ENCODE measurements at places on chromosomes 6 and 20.

- DNase-seq = no peak
Observed at GRCh38 chr20:15515691-15516090, 1057.6 kb downstream of the KIF16B start.

DNA sequence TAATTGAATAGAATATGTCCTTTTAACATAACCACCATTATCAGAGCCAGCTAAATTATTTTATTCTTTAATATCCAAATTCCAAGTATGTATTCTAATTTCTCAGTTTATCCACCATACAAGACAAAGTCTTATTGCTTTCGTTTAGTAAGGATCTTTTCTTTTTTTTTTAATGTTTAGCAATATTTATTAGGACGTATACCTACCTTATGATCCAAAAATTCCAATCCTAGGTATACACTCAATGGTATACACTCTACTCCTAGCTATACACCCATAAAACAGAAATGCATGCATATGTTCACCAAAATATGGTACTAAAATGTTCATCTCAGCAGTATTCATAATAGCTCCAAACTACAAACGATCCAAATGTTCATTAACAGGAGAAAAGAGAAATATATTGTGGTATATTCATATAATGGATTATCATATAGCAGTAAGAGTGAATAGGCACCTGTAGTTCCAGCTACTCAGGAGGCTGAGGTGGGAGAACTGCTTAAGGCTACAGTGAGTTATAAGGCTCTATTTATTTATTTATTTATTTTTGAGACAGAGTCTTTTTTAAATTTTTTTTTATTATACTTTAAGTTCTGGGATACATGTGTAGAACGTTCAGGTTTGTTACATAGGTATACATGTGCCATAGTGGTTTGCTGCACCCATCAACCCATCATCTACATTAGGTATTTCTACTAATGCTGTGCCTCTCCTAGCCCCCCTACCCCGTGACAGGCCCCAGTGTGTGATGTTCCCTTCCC is 17.3 kb downstream of the TNFAIP3 start:
- DNase-seq = no peak

DNA sequence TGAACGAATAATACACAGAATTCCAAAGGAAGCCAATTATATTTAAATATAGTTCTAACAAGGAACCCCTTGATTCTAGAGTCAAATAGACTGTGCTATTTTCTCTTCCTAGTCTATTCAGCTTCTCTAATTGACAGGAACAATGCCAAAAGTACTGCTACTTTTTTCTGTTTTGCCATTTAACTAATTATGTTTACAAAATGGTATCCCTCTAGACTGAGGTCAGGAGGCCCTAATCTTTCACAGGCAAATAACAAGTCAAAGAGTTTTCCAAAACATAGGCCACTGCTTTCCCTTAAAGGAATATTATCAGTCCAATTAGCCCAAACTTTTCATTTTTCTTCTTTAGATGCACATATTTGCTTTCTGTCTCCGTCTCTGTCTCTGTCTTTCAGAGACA is 539.3 kb downstream of the RFPL4B start:
- no peak for DNase-seq

GRCh38 chr6:32659856-32660595 is 6.4 kb downstream of the HLA-DQB1 start:
- DNase-seq = no peak

GRCh38 chr20:939606-940005 is 23.5 kb upstream of the ANGPT4 start:
- no peak for DNase-seq

- DNase-seq = no peak
Observed at GRCh38 chr6:166955121-166955864, 1.1 kb downstream of the RNASET2 start.

DNA sequence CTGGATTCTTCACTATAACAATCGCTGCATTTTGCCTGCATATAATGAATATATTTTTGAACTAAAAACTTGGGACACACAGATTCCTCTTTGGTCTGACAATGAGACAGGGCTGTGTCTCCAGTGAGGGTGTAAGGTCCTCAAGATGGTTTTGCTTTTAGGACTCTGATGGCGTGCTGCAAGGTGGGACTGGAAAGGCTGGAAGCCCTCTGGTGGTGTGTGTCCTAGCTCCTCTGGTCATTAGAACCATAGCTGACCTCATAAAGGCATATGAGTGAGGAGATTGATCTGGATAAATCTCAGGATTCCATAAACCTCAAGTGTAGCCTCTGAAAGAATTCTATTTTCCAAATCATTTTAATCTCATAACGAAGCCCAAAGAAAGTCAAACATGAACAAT is 108.4 kb upstream of the ASF1A start:
- no peak for DNase-seq

GRCh38 chr6:138576313-138576712 is 77.0 kb upstream of the NHSL1 start:
- no peak for DNase-seq

DNA sequence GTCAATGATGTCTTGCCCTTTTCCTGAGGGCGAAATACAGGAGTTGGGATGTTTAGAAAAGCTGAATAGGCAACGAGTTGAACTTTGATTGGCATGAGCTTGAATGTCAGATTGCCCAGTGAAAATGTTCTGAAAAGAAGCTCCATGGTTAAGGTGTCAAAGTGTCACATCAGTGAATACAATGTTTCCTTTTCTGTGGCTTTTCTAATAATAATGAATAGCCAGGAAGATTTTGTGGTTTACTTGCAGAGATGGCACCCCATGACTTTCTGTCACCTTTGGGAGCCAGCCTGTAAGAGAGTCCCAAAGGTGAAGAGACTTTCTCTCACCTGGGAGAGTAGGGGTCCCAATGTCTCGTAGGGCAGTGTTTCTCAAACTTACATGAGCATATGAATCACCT is 119.2 kb downstream of the KCNQ5 start:
- no peak for DNase-seq

Measured in stimulated activated CD8-positive, alpha-beta memory T cell treated with anti-CD3 and anti-CD28 coated beads, Interleukin-4, amount 100 ng/mL, for 24 hours (primary cell).